ENCODE measurements at places on chromosomes 3 and 15.

GRCh38 chr3:132448216-132448961 is 31.1 kb downstream of the DNAJC13 start:
- no peak for DNase-seq

DNA sequence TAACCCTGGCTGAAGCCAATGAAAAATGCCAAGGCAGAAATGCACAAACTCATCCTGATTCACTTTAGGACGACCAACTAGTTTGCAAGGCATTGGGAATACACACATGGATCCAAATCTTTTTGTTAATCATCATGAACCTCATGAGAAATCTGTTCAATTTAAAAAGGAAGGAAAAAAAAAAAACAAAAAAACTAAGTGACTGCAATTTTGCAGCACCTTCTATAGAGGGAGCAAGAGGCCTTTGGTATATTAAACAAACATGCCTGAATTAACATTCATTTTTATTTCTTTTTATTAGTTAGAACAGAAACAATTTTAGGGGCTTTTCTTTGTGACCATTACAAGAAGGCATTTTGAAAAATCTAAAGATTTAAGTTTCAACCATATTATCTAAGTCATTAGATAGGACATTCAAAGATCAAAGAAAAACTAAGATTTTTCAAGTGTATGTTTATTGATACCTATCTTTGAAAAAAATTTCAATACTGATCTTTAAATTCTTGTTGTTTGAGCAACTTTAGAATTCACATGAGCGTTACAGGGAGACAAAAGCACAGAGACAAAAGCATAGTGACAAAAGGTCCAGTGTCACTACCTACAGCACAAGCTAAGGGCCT is 182.4 kb downstream of the CBLB start:
- DNase-seq = no peak

DNA sequence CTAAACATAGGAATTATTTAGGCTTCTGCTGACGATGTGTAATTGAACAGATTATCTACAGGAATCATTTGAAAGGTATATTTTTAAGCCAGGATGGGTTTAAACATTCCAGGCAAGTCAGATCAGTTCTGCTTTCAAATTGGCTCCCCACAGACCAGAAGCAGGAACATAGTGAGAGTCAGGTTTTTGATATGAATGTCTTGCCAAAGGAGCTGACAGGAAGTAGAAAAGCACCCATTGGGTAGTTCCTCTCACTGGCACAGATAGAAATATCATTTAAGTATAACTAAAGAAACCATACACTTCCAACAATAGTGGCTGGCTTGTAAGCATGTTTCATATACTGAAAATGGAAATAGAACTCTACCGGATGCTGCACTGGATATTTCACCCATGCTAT is 95.2 kb downstream of the CLDN1 start:
- no peak for DNase-seq

GRCh38 chr3:104906001-104906639 is 460.6 kb upstream of the ALCAM start:
- no peak for DNase-seq

DNA sequence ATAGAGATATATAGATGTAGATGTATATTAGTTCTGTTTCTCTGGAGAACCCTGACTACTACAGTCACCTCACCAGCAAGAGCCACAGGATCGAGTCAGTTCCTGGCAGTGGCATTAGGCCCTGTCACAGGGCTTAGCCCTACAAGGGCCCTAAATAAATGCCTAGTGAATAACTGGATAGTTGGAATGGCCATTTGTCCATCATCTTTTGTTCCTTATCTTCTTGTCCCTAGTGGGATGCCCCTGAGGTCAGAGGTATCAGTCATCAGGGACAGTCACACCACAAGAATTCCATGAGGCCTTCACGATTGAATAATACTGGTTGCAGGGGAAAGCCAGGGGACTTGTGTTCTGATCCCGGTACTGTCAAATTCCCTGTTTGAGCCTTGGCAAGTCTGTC is 204.9 kb upstream of the PPP2R3A start:
- DNase-seq = no peak

DNA sequence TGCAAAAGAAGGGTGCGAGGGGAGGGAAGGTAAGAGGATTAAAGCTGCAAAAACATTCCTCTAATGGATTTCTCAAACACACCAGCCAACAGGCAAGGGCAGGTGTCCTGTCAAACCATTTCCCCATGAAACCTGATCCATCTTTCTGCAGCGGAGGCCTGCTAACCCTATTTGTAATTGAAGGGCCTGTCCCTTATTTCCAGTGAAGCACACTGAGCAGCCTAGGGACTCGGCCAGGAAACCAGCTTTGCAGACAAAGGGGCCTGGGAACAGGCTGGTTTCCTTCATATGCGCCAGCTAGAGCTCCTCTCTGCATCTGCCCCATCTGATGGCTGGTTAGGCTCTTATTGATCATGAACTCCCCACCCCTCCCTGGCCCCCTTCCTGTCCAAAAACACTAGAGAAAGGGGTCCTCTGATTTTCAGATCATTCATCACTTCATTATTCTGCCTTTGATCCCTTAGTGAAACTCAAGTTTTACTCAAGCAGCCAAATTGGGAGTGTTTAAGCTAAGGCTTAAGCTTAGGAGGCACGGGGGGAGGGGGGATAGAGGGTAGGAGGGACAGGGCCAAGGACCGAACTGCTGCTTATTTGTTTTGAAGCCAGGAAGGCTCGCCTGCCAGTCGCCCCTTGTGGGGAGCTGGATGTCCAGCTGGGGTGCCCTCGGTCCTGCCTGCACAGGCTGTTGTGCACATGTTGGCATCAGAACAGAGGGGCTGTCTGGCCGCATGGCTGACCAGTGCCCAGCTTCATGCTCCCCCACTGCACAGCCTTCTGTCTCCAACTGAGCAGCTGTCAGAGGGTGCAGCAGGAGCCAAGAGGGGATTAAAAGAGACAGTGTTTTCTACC is 53.1 kb downstream of the BOC start:
- DNase-seq = no peak

Measured in NCI-H187 treated with DMSO at 0.1 percent for 48 hours (cell line).